Amniotic epithelial cell (primary cell): ENCODE measurements at places on chromosomes 5 and 9.
A peak's percentile ranks its signal among the peaks of the same experiment; 100 is the strongest.

- no peak for DNase-seq
Measured at GRCh38 chr9:1071730-1072129, 21.6 kb downstream of the DMRT2 start.

GRCh38 chr5:150022158-150022531, 21.6 kb downstream of the HMGXB3 start:
- peak; percentile 84 for DNase-seq

DNA sequence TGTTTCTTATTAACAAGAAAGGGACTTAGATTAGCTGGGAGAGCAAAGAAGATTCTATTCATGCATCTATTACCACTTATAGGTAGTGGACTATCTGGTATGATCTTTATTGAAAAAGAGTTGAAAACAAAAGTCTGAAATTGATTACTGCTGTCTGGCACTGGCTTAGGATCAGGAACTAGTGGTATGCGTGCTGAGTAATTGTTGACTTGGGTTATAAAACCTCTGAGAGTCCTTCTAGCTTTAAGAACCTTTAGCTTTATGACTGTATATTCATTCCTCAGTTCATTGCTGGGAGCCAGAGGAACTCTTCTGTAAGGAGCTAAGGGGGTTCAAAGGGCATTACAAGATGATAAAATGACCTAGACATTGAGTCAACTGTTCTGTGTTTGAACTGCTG, 7.6 kb downstream of the SLC1A1 start:
- DNase-seq = peak; percentile 51

DNA sequence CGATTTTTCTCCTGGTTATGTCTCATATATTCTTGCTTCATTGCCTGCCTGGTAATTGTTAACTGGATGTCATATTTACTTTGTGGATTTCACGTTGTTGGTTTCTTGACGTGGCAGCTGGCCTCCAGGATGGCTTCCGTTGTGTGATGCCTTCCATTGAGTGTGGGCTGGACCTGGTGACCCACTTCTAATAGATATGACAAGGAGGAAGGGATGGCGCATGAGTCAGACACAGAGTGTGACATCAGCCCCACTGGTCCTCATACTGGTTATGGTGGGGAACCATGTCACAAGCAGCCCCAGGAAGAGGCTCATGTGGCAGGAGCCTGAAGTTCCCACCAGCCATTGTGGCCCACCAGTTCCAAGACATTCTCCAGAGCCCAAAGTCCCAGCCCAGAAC, 6.4 kb upstream of the PAEP start:
- DNase-seq = no peak

DNA sequence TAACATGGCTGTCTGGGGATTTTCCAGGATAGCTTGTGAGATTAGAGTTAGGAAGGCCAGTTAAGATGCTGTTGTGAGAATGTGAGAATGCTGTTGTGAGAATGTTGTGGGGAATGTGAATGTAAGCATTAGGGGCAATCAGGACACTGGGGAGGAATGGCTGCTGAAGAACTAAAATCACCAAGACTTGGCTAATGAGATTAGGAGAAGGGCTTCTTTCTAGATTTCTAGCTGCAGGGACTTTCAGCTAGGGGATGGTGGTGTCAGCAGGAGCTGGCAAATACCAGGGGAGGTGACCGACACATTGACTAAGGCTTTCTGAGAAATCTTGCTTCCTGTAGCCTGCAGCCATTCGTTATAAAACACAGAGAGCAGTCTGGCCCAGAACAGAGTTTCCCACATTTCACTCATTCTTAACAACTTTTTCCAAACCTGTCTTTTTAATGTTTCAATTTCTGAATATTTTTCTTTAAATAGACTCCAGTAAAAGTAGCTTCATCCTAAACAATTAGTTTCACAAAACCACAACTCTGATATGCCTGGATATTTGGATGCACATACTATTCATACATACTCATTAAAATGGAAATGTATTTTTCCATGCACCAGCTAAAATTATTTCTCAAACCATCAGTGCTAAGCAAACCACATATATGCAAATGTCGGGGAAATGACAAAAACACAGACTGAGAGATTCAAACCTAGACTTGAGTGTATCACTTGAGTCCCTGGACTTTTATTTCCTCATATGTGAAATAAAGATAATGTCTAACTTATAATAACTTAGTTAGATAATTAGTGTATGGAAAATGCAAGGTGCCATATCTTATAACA, 89.3 kb upstream of the TNC start:
- DNase-seq = no peak

- no peak for DNase-seq
Measured at GRCh38 chr5:21765406-21765805, 1087.7 kb downstream of the CDH12 start.

- DNase-seq = no peak
Measured at GRCh38 chr5:5128766-5129165, 11.4 kb upstream of the ADAMTS16 start.

- no peak for DNase-seq
Measured at GRCh38 chr9:86764671-86765343, 182.5 kb downstream of the GAS1 start.

GRCh38 chr9:100699668-100700067, 121.8 kb downstream of the CAVIN4 start:
- DNase-seq = no peak

DNA sequence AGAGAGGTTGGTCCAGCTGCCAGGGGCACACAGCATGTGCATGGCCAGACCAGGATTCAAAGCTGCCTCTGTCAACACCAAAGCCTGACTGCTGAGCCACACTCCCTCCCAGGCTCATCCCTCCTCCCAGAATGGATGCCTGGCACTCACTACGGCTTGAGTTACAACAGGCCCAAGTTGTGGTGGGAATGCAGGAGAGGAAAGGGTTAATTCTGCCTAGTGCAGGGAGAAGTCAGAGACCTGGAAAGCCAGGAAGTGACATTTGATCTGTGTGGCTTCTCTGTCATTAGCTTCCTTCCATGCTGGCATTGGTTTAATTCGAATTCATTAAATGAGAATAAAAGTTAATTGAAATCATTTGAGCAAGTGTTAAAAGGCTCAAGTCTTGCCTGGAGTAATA, 150.0 kb downstream of the NSG2 start:
- DNase-seq = no peak

- DNase-seq = peak; percentile 24
Measured at GRCh38 chr5:157821822-157822622, 36.9 kb downstream of the CLINT1 start.

DNA sequence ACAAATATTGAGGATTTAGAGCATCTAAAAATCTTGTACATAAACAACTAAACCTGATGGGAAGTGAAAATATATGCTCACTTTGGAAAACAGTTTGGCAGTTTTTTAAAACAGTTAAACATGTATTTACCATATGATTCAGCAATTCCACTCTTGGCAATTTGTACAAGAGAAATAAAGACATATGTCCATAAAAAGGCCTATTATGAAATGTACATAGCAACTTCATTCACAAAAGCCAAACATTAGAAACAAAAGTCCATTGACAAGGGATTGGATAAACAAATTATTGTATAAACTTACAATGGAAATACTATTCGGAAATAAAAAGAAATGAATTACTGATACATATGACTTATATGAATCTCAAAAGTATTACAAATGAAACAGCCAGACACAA, 196.2 kb upstream of the SLC24A2 start:
- DNase-seq = no peak

DNA sequence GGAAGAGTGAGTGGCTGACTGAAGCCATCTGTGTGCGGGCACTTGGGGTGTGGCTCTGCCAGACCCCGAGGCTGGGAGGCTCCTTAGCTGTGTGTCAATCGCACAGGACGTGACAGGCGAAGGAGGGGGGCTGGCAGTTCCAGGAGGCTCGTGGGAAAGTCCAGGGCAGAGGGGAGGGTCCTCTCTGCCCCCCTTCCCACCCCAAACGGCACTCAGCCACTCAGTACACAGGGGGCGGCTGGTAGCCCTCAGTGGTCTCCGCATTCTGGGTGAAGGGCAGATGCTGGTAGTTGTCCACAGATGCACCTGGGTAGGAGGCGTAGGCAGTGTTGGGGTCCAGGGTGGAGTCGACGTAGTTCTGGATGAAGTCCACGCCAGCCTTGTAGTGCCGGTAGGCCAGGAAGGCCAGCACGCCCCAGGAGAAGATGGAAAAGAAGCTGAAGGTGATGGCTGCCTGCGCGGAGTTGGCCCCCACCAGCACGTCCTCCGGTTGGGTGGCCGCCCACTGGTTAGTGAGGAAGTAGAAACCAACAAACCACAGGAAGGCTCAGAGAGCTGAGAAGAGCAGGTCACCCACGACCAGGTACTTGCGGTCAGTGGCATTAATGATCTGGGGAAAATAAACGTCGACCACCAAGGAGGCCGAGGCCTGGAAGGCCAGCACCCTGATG, 85.4 kb upstream of the CEP78 start:
- no peak for DNase-seq

DNA sequence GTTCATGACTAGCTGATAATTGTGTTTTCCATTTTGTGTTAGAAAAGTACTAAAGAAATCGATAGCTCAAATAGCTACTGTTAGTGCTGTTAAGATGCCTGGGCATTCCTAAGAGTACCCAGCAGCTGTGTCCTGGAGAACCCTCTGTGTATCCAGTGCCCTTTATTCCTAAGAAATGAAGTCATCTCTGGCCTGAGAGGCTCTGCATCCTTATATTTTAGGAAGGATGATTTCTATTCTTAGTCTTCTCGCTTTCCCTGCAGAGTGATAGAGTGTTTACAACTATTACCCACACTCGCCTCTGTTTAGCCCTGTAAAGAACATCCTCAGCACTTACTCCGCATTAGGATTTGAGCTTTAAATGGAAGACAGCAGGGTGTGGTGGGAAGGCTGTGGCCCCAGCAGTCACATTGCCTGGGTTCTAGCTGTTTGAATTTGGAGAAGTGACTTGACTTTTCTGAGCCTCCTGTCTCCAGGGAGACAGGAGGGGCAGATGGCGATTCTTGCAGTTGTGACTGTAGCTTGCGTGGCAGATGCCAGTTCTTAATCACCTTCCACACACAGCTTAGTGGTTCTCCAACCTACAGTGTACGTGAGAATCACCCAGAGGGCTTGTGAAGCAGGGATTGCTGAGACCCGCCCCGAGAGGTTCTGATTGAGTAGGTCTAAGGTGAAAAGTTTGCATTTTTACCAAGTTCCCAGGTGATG, 177.2 kb upstream of the PITX1 start:
- no peak for DNase-seq

GRCh38 chr5:74940782-74941353, 74.7 kb upstream of the FAM169A start:
- no peak for DNase-seq

GRCh38 chr9:95580812-95581761, 64.3 kb upstream of the PTCH1 start:
- no peak for DNase-seq
